ENCODE measurements at places on chromosomes 2 and 18.

DNA sequence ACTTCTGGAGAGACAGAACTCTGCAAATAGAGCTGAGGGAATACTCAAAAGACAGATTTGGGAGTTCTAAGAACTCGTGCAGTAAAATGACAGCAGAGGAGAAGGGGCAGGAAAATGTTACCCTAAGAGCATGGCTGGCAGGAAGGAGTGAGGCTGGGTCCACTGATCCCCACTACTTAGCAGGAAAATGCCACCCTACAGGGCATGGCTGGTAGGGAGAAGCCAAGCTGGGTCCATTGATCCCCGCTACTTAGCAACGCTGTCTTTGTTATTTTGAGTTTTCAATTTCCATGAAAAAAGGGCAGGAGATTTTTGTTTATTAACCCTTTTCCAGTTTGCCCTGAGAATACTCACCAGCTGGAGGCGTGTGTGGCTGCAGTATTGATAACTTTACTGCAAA lies 100.3 kb upstream of the TMEM200C start:
- no peak for DNase-seq

GRCh38 chr2:166419616-166419934 lies 43.8 kb upstream of the SCN9A start:
- DNase-seq = no peak

DNA sequence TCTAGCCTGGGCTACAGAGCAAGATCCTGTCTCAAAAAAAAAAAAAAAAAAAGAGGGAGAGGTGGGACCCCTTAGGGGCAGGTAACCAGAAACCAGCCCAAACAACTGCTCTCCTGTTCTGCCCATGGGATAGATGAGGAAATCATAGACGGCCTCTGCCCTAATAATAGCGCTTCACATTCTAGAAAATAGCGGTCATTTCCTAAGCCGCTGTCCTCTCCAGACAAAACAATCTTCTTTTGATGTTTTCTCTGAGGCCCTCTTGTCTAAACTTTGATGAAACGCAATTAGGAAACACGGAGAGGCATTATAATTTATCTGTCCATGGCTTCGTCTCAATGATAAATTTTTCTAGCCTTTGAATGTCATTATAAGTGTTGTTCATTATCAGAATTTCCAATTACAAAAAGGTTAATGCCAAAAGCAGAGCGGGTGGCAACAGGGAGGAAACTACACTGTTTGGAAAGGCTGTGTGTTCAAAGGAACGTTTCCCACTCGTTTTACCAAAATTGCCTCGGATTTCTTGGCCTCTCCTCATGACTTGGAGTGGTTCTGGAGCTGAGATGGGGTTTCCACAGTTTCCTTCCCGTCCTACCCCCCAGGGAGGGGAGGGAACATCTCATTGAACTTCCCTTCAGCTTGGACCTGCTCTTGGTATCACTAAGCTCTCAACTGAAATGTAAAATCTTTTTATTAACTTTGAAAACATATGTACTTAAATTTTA lies 151.6 kb upstream of the ZNF236 start:
- DNase-seq = no peak

- no peak for DNase-seq
Observed at GRCh38 chr2:20483194-20483895, 36.5 kb downstream of the RHOB start.

DNA sequence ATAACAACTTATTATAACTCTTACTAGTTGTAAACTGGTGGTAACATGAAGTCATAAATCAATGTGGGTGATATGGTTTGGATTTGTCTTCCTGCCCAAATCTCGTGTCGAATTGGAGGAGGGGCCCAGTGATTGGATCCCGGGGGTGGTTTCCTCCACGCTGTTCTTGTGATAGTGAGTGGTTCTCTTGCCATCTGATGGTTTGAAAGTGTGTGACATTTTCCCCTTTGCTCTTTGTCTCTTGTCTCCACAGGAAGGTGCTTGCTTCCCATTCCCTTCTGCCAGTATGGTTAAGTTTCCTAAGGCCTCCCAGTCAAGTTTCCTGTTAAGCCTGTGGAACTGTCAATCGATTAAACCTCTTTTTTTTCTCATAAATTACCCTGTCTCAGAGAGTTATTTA lies 321.6 kb downstream of the DSEL start:
- no peak for DNase-seq

- DNase-seq = no peak
Observed at GRCh38 chr2:129229830-129230441, 749.5 kb upstream of the RAB6C start.

DNA sequence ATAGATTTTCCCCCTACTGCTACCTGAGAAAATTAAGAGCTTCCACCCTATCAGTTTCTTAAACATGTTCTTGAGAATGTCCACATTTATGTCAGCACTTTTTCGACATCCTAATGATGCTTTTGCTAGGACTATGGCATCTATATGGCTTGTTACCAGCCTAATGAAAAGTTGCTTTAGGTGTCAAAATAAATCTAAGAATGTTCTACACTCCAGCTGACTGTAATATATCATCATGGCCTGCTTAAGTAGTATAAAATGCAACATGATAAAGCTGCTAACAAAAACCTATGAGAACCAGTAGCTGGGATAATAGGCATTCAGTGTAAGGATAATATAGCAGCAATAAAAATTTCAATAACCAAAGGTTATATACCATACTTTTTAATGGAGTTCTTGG lies 1983.5 kb upstream of the CELF4 start:
- no peak for DNase-seq

- DNase-seq = no peak
Observed at GRCh38 chr2:231634951-231635875, 42.5 kb downstream of the TEX44 start.

- no peak for DNase-seq
Observed at GRCh38 chr2:164847981-164848741, 6.5 kb upstream of the COBLL1 start.

- DNase-seq = no peak
Observed at GRCh38 chr2:109521233-109522062, 92.3 kb downstream of the SEPTIN10 start.

DNA sequence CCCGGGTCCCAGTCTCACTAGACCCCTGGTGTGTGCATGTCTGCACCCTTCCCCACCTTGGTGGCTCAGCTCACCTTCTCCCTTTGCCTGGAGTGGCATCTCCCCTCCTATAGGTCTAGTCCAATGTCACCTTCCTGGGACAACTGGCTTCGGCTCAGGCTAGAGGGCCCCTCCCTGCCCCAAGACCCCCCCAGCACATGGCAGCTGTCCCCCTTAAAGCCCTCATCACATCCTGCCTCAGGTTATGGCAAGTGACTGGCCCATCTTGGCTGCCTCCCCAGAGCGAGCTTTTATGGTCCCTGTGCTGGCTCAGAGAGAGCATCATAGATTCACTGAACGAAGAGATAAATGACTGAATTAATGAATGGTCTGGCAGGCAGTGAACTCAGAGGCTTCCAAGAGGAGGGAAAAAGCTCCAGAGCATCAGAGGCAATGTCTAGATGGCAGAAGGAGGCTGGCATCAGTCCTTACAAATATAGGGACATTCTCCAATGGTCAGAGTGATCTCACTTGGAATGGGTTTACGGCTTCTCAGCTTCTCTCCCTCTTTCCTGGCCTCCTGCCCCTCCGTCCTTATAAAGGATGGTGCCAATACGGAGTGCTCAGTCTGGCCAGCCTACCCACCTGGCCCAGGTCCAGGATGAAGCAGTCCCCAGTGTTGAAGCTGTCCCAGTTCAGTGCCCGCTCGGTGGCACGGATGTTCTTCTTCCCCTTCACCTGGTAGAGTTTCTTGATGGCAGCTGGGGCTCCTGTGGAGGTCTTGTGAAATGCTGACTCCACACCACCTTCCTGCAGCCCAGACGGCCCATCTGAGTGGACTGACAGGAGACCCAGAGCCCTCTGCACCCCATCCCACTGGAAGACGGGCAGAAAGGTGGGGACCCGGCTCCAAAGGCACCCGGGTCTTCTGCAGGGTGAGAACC lies 9.4 kb downstream of the CAPG start:
- DNase-seq = no peak

DNA sequence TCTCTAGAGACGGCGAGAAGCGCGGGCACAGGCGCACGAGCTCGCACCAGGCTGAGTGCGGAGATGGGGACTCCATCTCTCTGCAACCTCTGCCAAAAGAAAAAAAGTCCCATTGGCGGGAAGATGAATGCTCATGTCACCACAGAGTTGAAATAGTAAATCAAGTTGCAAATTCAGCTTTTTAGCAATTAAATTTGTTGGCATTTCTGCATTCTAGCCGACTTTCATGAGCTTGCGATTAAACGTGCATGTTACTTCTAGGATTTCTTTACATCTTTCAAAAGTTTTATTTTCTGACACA lies 588 bp downstream of the CHAC2 start:
- no peak for DNase-seq

DNA sequence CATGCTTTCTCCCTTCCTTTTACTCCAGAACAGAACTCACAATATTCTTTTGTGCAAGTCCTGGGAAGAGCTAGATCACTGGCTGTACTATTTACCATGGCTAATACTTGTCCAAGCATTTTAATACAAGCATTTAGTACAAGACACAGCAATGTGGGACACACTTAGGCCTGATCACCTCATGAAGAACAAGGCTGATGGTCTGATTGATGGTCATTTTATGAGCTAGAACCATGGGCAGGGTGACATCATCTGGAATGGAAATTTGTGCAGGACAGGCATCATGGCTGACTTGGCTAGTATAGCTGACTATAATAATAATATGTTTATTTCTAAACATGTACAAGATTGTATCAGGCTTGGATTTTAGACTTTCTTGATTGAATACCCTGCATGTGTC lies 374.2 kb upstream of the HNMT start:
- no peak for DNase-seq

DNA sequence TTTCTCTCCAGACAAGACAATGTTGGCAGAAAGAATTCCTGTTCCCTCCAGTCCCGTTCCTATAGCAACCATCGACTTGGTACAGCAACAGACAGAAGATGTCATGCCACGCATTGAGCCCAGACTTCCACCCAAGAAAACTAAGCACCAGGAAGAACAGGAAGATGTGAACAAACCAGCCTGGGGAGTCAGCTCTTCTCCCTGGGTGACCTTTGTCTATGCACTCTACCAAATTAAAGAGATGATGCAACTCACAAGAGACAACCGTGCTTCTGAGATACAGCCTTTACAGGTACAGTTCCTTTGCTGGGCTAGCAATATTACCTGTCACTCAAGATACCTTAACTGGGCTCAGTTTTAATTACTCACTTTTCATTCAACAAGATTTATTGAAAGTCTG lies 37.1 kb downstream of the NEMP2 start:
- DNase-seq = no peak

DNA sequence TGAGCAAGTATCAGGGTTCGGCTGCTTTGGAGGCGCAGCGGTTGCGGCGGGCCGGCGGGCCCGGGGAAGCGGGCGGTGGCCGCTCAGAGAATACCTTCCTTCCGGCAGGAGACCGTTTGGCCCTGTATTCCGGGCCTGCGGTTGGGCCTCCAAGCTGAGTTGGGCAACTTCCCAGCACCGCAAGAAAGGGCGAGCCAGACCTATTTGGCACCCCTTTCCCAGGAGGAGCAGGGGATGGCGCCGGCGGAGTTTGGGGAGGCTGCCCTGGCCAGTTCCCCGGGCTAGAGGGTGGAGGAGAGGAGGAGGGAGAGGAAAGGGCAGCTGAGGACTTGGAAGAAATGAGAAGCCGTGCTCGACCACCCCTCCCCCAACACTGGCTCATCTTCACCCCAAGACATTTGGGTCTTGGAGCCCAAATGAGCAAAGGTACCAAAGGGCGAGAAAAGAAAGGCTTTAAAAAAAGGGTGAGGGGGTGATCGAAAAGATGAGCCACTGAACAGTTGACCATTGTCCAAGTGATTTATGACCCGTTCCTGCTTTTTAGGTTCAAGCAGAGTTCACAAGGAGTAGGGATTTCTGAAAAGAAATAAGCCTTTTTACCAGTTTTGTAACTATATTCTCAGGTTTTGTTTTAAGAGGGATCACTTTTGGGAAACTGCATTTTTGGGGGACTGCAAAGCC lies 8.4 kb downstream of the HOXD3 start:
- DNase-seq = no peak

GRCh38 chr2:168416555-168416954 lies 39.5 kb upstream of the CERS6 start:
- DNase-seq = no peak

DNA sequence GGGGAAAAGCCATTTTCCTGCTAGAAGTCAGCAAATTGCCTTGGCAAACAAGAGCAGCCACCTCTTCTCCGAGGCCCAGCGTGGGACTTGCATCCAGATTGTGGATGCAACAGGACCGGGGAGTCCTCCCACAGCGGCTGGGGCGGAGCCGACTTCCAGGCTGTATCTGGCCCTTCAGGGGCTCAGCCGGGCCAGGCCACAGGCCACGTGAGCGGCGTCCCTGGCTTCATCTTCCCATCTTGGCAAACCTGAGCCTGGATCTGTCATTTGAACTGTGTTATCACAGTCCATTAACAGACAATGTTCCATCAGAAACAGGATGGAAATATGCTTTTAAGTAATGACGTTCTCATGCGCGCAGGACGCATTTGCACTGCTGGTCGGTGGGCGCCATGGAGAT lies 483.5 kb upstream of the SALL3 start:
- no peak for DNase-seq

DNA sequence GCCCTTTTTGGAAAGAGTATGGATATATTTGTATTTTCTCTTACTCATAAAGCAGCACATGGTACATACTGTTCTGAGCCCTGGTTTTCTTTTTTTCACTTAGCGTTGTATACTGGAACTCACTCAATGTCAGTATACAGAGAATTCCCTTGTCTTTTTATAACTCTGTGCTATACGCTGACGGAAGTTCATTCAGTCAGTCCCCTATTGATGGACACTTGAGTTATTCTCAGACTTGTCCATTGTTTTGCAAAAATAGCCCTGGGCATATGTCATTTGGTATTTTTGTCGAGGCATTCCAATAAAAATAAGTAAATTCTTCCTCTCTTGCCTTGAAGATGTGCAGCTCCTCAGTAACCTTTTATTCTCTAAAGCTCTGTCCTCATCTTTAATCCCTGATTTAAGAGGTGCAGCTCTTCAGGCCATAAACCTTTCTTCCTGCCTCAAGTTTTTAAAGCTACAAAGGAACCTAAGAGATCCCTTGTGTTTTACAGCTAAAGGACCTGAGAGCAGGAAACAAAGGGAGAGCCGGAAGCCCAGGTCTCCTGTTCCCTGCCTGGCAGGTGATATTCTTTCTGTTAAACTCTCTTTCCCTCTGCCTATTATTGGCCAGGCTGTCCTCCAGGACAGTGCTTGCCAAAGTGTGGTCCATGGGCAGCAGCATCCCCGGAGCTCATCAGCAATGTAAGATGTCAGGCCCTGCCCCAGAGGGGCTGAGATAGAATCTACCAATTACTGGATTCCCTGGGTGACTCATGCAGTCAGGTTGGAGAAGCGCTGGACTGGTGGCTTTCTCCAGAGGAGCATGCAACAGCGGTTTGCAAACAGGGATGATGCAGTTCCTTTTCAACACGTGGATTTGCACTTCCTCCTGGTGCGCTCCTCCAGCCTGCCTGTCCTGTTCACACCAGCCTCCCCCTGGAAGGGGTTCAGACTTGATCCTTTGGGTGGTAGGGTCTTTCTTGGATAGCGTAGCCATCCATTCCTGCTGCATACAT lies 158.0 kb downstream of the NEDD4L start:
- no peak for DNase-seq

DNA sequence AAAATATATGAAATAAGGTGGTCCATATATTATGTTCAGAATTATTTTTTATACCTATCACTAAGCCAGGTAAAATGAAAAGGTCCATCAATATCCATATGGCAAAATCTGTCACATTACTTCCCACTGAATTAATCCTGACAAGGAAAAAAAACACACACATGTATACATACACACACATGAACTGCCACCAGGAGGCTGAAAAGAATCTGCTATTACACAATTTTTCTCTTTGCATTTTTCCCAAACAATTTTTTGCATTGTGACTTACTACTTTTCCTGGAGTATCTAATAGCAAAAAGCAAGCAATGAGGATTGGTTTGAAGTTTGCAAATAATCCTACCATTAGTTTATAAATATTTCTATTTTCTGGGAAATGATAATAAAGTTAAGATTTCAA lies 128.2 kb upstream of the CD226 start:
- no peak for DNase-seq

Measured in osteocyte (in vitro differentiated cells).